Hepatocyte (in vitro differentiated cells): ENCODE measurements at places on chromosomes 11 and 22. TPM values are rescaled to one million over a fixed set of nuclear protein-coding genes. Genes with fewer than 3 reads are reported as not detected.

The CD3D gene
- total RNA-seq = 0.92 and 2.3 TPM in 2 replicates

The ARCN1 gene
- 177 and 190 TPM in 2 replicates for total RNA-seq

The LRP4 gene
- total RNA-seq = 7.1 and 8.0 TPM in 2 replicates

The HEPHL1 gene
- total RNA-seq = 0.07 TPM in 1 of 2 replicates, not detected in the other

The RAB36 gene
- total RNA-seq = 1.8 and 2.7 TPM in 2 replicates

The FAR1 gene
- total RNA-seq = 70.9 and 71.4 TPM in 2 replicates

The MGAT3 gene
- 20.0 and 22.3 TPM in 2 replicates for total RNA-seq

The MS4A2 gene
- total RNA-seq = not detected in 2 replicates

The PCF11 gene
- 52.3 and 60.4 TPM in 2 replicates for total RNA-seq

The NRGN gene
- not detected in 2 replicates for total RNA-seq

The SYT8 gene
- 2.6 and 6.3 TPM in 2 replicates for total RNA-seq

- DNase-seq = no peak
These were observed 75.4 kb upstream of the DDI1 start for GRCh38 chr11:103961010-103961409.

GRCh38 chr11:46079662-46080061, 41.6 kb downstream of the PHF21A start:
- DNase-seq = no peak

GRCh38 chr11:64763526-64764039, 3.8 kb upstream of the PYGM start:
- no peak for DNase-seq

DNA sequence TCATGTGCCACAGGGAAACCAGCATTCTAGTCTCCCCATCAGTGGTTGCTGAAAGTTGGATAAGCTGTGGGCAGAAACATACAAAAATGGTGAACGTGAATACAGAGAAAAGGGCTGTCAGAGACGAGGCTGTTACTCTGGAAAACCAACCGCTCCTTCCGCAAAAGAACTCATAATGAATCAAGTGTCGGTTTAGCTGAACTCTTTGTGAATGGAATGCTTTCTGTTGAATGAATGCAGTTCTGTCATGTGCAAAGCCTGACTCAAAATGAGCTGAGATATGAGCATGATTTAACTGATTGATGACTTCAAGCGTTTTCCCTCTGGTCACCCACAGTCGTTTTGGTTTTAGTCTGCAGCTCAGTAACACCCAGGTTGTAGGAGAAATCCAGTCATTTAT, 298.3 kb downstream of the ETS1 start:
- no peak for DNase-seq

DNA sequence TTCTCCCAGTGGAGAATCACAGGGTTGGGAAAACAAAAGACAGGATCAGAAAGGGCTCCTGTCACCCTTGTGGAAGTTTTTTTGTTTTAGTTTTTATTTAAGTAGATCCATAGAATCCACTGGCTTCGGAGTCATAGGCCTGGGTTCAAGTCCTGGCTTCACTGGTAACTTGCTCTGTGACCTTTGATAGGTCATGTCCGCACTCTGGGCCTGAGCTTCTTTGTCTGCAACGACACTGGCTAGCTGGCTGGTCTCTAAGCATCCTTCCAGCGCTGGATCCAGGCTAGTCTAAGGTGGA, 1.4 kb downstream of the ZFTA start:
- DNase-seq = no peak

DNA sequence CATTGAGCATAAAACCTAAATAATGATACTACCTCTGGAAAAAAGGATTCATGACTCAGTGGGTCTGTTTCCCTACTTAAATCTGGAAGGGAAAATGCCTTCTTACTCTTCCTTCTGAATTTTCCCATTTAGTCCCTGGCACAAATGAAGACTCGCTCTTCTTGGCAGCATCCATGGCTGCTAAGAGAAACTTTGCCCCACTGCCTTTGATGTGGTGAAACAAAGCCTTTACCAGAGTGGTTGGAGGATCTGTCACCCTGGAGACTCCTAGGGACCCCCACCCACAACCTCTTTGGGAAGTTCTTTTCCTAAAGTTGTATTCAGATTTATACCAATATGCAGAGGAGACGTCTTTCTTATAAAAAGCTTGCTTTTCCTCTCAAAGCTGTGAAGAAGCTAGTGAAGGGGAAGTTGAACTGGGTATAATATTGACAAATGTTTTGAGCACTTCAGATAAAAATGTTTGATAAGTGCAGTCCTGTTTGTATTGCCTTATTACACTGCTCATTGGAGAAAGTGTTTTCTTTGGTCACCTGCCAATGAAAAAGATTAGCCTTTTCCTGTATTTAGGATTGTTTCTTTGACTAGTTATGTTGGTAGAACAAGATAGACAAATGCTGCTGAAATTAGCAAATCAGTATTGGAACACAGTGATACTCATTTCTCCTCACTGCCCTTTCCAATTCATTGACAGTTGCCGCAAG, 77.3 kb downstream of the ARFGAP2 start:
- no peak for DNase-seq

DNA sequence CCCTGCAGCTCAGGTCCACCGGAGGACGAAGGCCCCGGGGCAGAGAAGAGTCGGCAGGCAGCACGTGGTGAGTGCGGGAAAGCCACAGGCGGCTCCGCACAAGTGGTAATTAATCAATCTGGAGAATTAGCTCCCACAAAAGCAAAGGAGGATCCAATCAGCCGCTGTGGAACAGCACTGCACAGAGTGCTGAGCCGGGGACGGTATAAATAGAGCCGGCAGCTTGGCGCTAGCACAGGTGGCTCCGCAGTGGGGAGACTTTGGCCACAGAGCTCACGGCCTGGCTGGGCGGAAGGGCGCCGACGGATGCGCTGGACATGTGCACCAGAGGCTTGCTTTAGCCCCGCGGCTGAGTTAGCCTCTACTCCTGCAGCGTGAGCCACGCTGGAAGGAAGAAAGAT, 48.9 kb downstream of the IGSF9B start:
- no peak for DNase-seq

GRCh38 chr22:27135031-27135981, 477.9 kb downstream of the MIAT start:
- no peak for DNase-seq

GRCh38 chr11:115208808-115209259, 295.4 kb downstream of the CADM1 start:
- no peak for DNase-seq

GRCh38 chr22:20025401-20026203, 4.7 kb downstream of the TANGO2 start:
- no peak for DNase-seq

DNA sequence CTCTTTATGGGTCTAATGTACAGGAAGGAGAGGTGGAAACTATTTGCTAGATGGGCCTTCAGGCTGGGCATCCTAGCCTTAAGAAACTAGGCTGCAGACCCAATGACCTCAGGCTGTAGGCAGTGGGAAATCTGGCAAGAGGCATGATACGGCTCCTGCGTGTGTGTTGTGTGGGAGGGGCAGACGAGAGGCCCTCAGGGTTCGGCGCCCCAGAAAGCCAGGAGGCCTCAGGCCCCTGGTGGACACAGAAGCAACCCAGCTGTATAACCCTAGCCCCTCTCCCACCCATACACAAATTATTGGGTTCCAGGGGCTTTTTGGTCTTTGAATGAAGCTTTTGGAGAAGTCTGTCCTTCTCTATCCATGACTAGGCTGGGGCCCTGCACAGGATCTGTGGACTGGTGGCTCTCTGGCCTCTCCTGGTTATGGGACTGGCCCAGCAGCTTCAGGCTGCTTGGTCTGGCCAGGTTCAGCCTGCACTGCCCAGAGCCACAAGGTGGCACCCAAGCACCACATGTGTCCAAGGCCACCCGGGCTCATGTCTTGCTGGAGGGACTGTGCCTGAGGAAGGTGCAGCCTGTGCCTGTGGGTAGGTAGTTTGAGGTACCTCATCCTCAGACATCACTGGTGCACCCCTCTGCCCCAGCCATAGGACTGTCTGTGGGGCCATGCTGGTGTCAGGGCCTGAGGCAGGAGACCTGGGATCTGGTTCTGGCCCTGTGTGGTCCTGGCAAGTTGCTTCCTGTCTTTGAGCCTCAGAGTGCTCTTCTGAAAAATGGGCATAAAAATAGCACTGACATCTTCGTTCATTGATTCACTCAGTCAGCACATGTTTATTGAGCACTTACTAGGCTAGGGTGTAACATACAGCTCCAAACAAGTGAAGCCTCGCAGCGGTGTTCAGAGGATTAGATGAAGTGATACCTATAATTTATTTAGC, 87.5 kb downstream of the RRM1 start:
- DNase-seq = peak; percentile 85

GRCh38 chr22:39480557-39480956, 21.5 kb upstream of the MIEF1 start:
- DNase-seq = no peak

GRCh38 chr22:42366806-42367581, 65.2 kb downstream of the NFAM1 start:
- DNase-seq = no peak

- peak; percentile 55 for DNase-seq
These were observed 505 bp downstream of the ZNF214 start for GRCh38 chr11:7019500-7020182.

GRCh38 chr22:33909075-33909458, 11.2 kb downstream of the LARGE1 start:
- peak; percentile 62 for DNase-seq

- DNase-seq = no peak
These were observed 81.9 kb upstream of the CRTAM start for GRCh38 chr11:122756417-122756816.

DNA sequence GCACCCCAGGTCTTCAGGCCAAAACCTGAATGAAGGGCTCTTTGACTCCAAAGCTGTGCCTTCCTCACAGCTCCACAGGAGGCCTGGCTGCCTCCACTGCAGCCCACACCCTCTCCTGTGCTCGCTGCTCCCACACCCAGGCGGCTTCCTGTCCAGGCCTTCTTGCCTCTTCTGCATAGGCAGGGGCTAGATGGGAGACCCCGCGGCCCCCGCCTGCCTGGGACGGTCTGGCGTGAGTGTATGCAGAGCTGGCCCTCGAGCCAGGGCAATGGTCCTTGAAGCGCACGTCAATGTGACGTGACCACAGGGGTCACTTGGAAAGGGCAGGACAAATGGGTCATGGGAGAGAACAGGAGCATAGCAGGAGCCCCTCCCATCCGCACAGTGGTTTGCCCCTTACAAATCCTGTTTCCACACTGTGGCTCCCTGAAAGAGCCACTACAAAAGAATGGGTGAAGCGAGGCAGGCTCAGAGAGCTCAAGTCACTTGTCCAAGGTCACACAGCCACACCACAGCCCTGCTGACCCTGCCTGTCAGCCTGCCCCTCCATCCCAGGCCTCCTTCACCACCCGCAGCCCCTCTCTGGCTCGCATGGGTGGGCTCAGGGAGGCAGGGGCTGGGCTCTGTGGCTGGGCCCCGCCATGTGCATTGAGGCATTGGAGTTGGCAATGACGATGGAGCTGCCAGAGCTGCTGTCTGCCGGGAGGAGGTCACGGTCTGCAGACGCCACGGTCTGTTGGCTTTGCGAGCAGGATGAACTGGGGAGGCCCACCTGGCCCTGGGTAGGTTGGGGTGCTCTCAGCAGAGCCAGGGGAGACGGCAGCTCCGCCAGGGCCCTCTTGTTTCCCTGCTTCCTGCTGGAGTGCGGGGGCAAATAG, 71.2 kb upstream of the WNT11 start:
- DNase-seq = no peak

DNA sequence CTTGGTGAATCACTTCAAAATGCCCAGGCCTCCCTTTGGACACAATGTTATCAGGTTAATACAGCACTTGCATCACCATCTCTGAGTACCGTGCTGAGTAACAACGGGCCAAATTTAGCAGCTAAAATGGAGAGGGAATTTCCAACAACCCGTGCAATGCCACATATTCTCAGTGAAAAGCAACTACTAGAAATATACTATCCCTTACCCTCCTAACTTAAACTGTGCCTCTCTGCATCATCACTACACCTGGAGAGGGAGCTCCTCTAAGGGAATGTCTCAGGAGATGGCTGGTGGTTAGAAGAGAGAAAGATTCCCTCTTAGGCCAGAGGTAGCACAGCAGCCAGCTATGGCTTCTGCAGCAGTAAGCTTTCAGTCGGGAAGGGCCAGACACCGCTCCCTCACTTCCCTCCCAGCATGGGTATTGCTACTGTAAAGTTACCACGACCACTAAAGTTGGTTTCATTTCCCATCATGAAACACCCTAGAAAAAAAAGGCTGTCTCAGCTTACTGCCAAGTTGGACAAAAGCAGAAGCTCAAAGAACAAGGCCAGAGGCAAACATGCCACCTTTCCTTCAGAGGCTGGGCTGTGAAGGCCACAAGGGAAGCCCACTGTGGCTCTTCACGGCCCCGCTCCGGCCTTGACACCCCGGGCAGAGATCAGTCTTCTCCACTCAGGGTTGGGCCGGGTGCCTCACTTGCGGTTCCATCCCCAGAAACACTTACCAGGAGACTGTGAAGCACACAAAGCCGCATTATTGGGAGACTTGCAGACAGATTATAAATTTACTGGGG, 3.9 kb downstream of the MAML2 start:
- DNase-seq = no peak

- DNase-seq = peak; percentile 58
These were observed 5.3 kb upstream of the INS start for GRCh38 chr11:2166091-2166851.

GRCh38 chr22:40410272-40410671, 39.9 kb downstream of the SGSM3 start:
- DNase-seq = no peak

DNA sequence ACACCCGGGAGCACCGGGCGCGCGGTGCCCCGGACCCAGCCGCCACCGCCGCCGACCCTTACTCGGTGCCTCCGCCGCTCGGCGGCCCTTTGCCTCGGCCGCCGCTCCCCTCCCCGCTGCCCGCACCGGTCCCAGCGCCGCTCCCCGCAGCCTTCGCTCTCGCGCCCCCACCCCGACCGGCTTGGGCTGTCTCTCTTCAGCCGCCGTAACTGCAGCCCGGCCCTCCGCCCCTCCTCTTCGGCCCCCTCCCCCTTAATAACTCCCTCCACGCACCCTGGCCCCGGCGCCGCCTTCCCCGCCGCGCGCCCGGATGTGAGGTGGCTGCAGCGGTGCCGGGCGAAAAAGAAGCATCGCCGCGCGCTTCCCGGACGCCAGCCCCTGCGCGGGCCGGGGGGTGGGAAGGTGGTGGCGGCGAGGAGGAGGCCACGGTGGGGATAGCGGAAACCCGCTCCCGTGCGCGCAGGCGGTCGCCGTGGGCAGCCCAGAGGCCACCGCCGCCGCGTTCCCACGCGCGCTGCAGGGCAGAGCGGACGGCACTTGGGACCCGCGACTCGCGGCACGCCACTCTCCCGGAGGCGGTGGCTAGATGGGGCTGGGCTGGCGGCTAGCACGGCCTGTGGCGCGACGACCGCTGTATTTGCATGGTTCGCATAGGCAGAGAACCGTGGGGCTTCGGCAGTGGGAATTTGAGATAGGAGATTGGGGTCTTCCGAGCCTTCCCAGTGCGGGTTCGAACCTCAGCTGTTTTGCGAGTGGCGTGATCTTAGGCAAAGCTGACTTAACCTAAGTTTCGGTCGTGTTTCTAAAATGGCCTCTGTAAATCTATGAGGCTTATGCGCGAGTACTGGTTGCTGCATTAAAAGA, at the start of gene EIF4ENIF1:
Gene EIF4ENIF1, minus strand, starts transcription at position 211 of the 864 bp plus-strand sequence. CDS start 1,124 bp downstream, outside the sequence.
- peak; percentile 94 for DNase-seq

GRCh38 chr22:36736701-36737320, 33.3 kb upstream of the CACNG2 start:
- DNase-seq = no peak
